ENCODE measurements at places on chromosomes 1 and 21.

DNA sequence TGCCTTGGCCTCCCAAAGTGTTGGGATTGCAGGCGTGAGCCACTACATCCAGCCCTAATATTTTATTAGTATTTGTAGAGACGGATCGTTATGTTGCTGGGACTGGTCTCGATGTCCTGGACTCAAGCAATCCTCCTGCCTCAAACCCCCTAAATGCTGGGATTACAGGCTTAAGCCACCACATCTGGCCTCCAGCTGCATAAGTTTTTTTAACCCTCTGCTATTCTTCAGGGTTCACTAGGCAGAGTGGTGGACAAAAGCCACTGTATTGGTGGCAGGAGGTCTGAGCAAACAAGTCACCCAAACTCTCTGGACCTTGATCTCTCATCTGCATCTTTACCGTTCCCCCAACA, 10.1 kb upstream of the CLIC4 start:
- no peak for DNase-seq

- DNase-seq: no peak
Measured at GRCh38 chr1:108141621-108142020, 58.5 kb downstream of the SLC25A24 start.

- no peak for DNase-seq
Measured at GRCh38 chr1:219020386-219020785, 153.3 kb upstream of the LYPLAL1 start.

- no peak for DNase-seq
Measured at GRCh38 chr1:19644395-19644680, 227 bp downstream of the NBL1 start.

DNA sequence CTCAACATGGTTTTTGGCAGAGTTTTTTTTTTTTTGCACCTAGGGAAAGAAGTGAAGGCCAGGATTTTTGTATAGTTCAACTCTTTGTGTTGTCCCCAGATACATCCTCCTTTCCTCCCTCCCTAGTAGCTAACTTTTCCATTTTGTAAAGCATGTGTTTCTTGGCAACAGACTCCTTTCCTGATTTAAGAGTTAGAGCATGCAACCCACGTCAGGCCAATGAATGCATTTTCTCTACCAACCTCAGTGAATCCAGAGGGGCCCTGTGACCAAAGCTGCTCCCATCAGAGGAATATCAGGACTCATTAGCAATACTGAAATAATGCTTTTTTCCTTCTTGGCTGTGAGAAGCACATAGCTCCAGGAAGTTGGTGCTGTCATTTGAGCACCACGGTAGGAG, 287.2 kb downstream of the LMO4 start:
- no peak for DNase-seq

DNA sequence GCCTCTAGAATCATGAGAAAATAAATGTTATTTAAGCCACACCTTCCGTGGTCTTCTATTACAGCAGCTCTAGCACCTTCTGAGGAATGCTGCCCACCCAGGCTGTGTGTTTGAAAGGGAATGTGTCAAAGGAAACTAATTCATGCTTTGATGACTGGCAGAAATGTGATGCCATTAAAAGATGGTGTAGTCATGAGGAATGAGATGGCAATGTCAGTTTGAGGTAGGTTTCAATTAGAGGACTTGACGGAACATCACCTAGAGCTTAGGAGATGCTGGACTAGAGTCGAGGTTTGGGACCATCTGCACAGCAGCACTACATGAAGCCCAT, 10.6 kb downstream of the PDZK1 start:
- no peak for DNase-seq
